ENCODE measurements at places on chromosomes 6 and 20. TPM values are rescaled to one million over a fixed set of nuclear protein-coding genes. Genes with fewer than 3 reads are reported as not detected.

LTA gene
- total RNA-seq: 0.22 TPM

SLC2A10 gene
- total RNA-seq: 13.4 TPM

C6orf15 gene
- total RNA-seq: not detected

GRCh38 chr6:169831450-169832246 lies 80.2 kb downstream of the ERMARD start:
- DNase-seq: no peak

DNA sequence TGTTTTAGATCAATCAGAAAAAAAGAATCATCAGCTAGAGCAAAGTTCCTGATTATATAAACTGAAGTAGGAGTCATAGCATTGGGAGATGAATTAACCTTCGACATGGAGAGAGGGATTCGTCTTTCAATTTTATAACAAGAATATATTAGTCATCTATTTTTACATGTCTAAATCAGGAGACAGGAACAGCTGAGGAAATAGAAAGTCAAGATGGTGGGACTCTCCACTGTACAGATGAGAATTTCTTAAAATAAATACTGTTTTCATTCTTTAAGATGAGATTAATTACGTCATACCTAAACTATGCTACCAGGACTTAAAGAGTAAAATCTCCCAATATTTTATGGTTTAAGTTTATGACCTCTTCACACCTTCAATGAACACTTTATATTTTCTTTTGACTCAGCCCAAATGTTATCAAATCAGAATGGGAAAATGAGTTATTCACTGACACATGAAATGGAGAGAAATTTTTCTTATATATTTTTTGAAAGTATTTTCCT lies 1137.7 kb downstream of the EPHA7 start:
- no peak for DNase-seq

DNA sequence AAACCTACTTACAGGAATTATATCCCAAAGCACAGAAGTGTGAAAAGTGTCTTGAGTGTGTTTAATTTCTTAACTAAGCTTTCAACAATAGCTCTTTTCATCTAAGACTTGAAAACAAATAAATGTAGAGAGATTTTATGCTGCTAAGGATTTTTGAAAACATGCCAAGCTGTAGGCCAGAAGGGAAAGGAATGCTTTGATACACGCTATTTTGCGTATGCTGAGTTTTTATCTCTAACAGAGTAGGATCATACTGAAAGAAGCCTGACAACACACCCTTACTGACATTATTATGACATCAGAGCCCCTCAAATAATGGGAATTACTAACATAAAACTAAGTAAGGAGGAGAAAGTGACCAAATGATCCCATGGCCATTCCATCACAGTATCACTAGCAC lies 265.5 kb downstream of the KHDC1L start:
- DNase-seq: no peak

- DNase-seq: peak; percentile 69
These were observed at the start of gene PRICKLE4 for GRCh38 chr6:41780551-41781365. Gene PRICKLE4 (plus strand): TSS chr6:41780782. CDS start chr6:41783474, 2,692 bp downstream.

DNA sequence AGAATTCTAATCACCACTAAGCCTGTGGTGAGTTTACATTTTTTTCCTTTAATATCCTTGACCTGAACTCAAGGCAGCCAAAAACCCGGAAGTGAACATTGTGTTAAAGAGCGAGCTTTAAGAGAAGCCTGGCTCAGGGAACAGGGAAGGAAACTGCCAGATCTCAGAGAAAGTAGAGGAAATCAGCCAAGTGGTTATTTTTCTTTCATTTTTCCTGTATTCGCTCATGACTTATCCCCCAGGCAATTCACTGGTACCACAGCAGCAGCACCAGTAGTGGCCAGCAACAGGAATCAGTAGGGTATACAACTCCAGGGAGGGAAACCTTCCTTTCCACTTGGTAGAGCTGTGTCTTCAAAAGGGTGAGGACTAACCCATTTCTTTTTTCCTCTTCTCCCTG lies 89.6 kb upstream of the HMGCLL1 start:
- DNase-seq: no peak

Data from mucosa of descending colon (tissue), 3 donors.